Renal cortical epithelial cell (primary cell): ENCODE measurements at places on chromosomes 5 and 9.

- DNase-seq = peak; percentile 17
Measured at GRCh38 chr9:468766-469426, 254.2 kb downstream of the DOCK8 start.

DNA sequence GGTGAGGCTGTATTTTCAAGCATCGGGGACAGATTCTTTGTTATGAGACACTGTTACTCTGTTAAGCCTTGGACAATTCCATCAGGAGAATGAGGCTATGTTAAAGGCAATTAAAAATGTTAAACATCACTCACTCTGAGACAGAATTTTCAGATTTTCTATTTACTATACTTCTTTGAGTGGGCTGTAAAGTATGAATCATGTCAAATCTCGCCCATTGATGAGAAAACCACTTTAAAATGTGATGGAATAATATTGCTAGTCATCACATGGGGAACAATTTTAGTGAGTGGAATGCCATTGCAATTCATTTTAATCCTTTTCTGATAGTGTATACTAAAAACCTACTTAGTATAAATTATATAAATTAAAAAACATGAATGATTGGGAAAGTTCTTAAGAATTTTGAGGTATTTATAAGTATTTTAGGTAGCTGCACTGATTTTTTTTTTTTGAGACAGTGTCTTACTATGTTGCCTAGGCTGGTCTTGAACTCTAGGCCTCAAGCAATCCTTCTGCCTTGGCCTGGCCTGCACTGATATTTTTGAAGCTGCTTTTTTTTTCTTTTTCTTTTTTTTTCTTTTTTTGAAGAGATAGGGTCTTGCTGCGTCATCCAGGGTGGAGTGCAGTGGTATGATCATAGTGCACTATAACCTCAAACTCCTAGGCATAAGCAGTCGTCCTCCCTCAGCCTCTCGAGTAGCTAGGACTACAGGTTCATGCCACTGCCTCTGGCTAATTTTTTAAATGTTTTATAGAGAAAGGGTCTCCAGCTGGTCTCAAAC, 73.2 kb downstream of the KIAA1958 start:
- DNase-seq = no peak

DNA sequence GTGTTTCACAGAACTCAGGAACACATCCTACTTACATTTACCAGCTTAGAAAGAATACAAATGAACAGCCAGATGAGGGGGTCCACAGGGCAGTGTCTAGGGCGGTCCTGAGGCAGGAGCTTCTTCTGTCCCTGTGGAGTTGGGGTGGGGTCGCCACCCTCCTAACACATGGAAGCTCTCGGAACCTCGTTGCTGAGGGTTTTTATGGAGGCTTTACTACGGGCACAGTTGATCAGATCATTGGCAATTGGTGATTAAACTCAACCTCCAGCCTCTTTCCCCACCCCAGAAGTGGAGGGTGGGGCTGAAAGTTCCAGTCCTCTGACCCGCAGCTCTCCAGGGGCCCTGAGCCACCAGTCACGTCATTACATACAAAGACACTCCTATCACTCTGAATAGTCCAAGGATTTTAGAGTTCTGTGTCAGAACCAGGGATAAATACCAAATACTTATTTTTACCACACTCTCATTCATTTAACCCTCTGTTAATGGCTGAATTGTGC, 156.9 kb downstream of the COL23A1 start:
- no peak for DNase-seq

- no peak for DNase-seq
Measured at GRCh38 chr5:150140830-150141229, 14.8 kb downstream of the PDGFRB start.

- no peak for DNase-seq
Measured at GRCh38 chr5:178644826-178645545, 18.1 kb upstream of the CLK4 start.
